ENCODE measurements at places on chromosomes 13 and 19.

DNA sequence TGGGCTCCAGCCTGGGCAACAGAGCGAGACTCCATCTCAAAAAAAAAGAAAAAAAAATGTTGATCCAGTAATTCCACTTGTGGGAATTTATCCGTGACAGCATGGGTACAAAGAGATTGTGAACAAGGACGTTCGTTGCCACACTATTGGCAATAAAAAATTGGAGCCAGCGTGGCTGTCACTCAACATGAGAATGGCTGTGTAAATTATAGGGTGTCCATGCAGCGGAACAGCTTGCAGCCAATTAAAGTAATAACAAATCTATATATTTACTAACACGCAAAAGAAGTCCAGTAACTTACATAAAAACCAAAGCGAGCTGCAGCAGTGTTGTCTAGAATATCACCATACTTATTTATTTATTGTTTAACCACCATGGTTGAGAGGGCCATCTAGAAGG, 19.3 kb downstream of the DPF1 start:
- no peak for DNase-seq

DNA sequence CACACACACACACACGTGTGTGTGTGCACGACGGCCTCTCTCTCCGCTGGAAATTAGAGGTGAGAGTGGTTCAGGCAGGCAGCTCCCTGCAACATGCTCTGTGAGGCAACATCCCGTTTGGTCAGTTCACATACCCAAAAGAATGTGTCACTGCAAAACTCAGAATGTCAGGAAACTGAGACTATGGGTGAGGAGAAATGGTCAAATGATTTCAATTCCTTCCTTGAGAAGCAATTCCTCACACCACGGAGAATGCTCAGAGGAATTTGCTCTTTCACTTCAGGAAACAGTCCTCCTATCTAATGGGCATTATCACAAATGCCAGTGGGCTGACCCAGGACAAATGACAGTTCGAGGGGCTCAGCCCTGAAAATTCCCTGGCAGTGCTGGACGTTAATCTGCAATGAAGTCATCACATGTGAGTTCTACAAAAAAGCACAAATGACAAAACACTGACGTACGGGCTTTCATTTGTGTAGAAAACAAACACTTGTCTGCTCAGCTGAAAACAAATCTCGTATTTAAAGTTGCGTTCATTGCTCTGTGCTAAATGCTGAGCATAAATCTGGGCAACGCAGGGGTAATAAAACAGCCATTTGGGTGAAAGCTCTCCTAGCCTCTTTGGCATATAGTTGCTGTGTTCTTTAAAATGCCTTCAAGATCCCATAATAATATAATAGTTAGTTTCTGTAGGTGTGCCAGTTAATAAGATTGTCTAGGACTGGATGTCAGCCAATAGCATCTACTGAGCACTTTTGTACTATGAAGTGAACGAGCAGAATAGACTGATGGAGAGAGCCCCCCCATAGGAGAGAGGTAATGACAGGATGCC, 18.6 kb upstream of the LATS2 start:
- DNase-seq: no peak

DNA sequence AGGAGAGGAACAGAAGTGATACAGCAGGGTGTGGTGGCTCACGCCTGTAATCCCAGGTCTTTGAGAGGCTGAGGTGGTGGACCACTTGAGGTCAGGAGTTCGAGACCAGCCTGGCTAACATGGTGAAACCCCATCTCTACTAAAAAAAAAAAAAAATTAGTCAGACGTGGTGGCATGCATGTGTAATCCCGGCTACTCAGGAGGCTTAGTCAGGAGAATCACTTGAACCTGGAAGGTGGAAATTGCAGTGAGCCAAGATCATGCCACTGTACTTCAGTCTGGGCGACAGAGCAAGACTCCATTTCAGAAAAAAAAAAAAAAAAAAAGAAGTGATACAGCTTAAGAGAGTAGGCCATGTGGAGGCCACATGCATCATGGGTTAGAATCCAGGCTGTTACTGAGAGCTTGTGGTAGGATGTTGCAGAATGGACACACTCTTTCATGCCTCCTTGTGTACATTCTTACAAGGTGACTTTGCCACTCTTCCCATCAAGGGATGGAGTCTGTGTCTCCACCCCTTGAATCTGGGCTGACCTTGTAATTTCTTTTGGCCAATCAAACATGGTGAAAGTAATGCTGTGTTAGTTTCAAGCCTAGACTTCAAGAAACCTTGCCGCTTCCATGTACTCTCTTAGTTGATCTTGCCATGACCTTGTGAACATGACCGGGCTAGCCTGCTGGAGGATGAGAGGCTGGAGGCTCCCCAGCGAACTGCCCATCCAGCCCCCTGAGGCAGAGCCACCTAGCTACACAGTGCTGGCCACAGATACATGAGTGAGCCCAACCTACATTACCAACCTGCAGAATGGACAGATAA, 12.3 kb downstream of the FAM187B start:
- DNase-seq: no peak

GRCh38 chr13:99310382-99311031, 3.3 kb upstream of the GPR183 start:
- no peak for DNase-seq

- DNase-seq: no peak
Measured at GRCh38 chr13:105952233-105952972, 583.1 kb downstream of the EFNB2 start.

DNA sequence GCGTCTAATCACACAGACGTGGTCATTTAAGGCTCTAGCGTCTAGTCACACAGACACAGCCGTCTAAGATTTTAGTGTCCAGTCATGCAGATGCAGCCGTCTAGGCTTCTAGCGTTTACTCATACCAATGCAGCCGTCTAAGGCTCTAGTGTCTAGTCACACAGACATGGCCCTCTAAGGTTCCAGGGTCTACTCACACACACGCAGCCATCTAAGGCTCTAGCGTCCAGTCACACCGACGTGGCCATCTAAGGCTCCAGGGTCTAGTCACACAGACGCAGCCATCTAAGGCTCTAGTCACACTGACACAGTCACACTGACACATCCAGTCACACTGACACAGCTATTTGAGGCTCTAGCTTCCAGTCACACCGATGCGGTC, 55.7 kb downstream of the KLF2 start:
- DNase-seq: no peak

- DNase-seq: no peak
Measured at GRCh38 chr13:46953331-46953730, 56.5 kb upstream of the HTR2A start.

DNA sequence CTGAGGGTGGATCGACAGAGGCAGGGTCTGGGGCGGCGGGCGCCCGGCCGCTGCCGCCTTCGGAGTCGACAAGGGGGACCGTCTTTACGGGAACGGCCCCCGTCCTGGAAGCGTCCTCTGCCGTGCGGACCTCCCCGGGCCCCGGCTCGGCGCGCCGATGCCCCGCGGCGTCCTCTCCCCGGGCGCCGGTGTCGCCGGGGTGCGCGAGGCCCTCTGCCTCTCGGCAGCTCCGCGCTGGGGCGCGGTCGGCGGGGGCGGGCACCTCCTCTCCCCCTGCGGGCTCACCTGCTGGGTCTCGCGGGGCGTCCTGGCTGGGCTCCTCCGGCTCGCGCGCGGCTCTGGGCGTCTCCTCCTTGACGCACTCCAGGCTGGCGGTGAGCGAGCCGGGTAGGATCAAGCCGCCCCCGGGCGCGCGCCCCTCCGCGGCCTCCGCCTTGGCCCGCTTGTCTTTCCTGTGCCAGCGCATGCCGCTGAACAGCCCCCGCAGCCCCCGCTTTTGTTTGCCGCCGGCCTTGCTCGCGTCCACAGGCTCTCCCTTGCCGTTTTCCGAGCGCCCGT, 1.5 kb downstream of the AMER2 start:
- no peak for DNase-seq

DNA sequence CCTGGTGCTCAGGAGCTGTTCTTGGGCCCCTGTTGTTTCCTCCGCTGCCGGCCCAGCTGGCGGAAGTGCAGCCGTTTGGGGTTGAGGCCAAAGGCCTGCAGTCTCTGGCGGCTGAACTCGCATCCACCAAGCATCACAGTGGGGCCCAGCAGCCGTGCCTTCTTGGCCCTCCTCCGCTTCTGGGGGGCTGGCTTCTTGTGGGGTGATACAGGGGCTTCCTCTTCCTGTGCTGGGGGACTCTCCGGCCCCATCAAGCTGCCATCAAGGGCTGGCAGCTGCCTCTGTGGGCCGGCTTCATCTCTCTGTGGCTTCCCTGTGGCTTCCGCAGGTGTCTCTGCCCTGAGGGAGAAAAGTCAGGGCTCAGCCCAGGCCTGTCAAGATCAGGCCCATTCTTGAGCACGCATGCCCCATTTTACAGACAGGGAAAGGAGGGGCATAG, 10.3 kb downstream of the ATG4D start:
- DNase-seq: no peak

- DNase-seq: no peak
Measured at GRCh38 chr13:39779337-39780265, 124.1 kb downstream of the COG6 start.

DNA sequence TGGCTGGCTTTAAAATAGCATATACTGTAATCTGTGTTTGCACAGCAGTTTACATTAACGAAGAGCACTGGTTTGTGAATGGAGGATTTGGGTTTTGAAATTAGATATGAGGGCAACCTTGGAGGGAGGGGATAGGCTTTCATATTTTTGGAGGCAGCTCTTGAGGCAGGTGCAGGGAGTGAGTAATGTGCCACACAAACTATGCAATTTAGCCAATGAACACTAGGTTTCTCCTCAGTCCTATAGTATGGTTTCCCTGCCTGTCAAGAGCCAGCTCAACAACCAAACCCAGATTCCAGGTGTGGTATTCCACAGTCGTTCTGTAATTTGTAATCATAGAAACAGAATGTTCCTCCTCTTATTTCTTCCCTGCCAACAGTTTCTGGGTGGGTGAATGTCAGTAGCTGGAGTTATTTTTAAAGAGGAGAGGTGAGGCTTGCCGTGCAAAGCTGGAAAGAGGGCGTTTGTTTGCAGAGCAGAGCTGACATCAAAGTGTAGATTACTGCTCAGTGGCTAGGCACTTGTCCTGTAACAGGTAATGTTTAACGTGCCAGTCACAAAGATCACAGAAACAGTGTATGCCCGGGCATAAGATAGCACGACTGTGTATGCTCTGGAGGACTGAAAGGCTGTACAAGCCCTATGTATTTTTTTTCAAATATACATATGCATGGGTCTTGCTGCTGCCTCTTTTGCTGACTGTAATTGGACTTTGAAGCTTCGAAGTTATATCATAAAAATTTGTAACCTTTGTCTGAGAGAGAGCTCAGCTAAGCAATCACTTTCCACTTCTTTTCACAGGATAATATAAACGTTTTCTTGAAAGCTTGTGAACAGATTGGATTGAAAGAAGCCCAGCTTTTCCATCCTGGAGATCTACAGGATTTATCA, 124.2 kb downstream of the LMO7 start:
- no peak for DNase-seq

DNA sequence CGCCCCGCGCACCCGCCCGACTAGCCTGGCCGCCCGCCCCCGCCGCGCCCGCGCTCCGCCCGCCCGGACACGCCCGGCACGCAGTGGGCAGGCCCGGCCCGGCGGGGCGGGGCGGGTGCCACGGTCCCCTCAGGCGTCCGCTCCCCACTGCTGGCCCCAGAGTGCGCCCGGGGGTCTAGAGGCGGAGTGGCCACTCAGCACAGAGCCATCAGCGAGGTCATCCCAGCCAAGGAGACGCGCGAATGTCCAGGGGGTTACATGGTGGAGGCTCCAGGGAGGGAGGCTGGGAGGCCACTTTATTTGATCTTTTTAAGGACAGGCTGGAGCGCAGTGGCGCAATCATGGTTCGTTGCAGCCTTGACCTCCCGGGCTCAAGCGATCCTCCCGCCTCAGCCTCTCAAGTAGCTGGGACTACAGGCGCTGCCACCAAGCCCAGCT, 236 bp upstream of the TINCR start:
- DNase-seq: no peak
